ENCODE measurements at places on chromosomes 2 and 18. TPM values are rescaled to one million over a fixed set of nuclear protein-coding genes. Genes with fewer than 3 reads are reported as not detected.

The SP110 gene
- 10.4 TPM for polyA plus RNA-seq

The SH3RF3 gene
- polyA plus RNA-seq: 1.9 TPM

The NT5C1B gene
- polyA plus RNA-seq: not detected

The ERBB4 gene
- 0.05 TPM for polyA plus RNA-seq

The GPR39 gene
- polyA plus RNA-seq: 2.1 TPM

The CFAP53 gene
- polyA plus RNA-seq: 1.6 TPM

The SCN9A gene
- 5.9 TPM for polyA plus RNA-seq

The SIX3 gene
- polyA plus RNA-seq: 0.67 TPM

DNA sequence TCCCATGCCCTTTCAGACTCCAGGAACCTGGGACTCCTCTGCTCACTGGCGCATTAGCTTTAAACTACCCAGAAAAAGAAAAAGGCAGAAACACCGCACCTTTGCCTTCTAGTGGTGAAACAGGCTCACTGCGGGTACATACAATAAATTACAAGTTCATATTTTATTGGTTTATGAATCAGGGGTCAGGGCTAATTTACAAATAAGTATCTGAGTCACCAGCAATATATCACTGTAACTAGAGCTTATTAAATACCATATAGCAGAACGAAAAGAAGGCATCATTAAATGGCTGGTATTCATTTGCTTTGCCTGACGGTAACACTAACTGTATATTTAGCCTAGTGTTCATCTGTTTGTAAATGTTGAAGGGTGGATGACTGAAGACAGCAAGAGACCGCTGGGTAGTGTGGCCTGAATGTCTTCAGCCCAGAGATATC, 26.9 kb upstream of the DTNB start:
- peak; percentile 76 for DNase-seq

- DNase-seq: no peak
Observed at GRCh38 chr2:107728586-107728985, 98.1 kb upstream of the RGPD4 start.

DNA sequence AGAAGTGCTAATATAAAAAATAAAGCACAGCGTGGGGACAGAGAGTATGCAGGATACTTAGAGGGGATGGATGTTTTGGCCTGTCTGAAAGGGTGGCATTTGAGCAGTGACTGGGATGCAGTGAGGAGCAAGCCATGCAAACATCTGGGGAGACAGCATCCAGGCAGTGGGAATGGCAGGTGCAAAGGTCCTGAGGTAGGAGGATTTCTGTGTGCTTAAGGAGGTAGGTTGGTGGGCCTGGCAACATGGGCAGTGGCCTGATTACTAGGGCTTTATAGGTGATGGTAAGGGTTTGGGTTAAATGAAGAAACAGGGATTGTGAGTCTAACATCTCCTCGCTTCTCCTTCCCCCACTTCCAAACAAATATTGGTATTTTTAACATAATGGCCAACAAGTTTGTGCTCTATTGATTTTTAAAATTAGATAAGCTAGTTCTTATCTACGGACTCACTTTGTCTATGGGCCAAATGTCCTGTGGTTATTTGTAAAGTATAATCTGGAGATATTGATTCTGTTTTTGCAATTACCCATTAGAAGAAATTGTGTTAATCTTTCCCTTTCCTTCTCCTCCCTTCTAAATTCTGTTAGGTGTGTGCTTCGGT, 2.4 kb downstream of the AOX1 start:
- no peak for DNase-seq

- DNase-seq: no peak
Observed at GRCh38 chr2:74902281-74902860, 56.1 kb upstream of the POLE4 start.

- no peak for DNase-seq
Observed at GRCh38 chr2:178233428-178233827, 39.1 kb downstream of the OSBPL6 start.

- no peak for DNase-seq
Observed at GRCh38 chr2:58155160-58155778, 85.9 kb downstream of the FANCL start.

DNA sequence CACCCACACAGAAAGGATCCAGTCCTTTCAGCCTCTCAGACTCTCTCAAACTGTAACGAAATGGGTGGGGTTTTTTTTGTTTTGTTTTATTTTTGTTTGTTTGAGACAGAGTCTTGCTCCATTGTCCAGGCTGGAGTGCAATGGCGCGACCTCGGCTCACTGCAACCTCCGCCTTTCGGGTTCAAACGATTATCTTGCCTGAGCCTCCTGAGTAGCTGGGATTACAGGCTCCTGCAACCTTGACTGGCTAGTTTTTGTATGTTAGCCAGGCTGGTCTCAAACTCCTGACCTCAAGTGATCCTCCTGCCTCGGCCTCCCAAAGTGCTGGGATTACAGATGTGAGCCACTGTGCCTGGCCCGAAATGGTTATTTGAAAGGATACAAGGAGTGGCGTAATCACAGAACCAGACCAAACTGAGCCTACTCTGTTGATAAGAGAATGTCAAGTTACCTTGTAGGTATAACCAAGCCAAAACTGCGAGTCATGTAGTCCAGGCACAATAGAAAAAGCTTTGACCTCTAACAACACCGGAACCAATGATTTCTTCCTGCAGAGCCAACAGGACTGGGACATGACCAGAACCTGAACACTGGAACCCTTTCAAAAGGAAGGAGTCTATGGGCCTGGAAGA, 72.5 kb downstream of the NCAPH start:
- DNase-seq: no peak

GRCh38 chr2:179645047-179645446, 216.4 kb downstream of the ZNF385B start:
- no peak for DNase-seq

DNA sequence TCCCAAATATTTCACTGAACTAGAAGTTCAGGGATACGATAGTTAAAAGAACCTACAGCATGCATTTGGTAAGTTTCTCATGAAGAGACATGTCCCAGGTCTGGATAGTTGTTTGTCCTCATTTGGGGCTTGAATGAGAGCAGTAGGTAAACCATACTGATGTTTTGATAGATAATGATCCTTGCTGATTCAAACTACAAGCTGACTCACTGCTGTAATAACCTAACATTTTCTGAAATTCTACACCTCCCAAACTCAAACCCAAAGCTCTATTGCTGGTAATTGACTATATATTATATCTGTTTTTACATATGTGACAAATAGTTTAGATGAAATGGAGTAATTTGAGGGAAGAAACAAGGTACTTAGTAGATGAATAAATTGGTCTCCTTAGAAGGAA, 154.1 kb upstream of the BOD1L2 start:
- no peak for DNase-seq

GRCh38 chr2:10500601-10501361, 52.7 kb upstream of the ODC1 start:
- DNase-seq: no peak

GRCh38 chr18:10759241-10759640, 233.4 kb downstream of the NAPG start:
- DNase-seq: no peak

DNA sequence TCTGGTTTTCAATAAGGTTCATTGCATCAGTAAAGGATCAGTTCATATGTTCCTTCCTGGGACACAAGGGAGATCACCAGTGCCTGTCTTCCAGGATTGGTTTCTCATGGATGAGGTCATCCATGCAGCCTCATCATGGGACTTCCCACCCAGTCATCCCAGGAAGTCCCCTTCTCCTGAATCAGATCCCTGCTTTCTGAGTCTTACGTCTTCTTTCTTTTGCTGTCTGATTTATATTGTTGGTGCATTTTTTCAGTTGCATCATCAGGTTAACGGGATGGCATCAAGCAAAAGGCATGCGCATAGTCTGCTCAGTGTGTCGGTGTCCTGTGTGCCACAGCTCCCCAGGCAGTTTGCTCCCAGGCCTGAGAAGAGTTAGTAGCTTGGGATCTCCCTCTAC, 105.9 kb downstream of the SOX11 start:
- no peak for DNase-seq

- no peak for DNase-seq
Observed at GRCh38 chr2:51722311-51722710, 690.4 kb upstream of the NRXN1 start.

Measured in SK-N-SH (cell line).